ENCODE measurements at places on chromosomes 2 and 18.

DNA sequence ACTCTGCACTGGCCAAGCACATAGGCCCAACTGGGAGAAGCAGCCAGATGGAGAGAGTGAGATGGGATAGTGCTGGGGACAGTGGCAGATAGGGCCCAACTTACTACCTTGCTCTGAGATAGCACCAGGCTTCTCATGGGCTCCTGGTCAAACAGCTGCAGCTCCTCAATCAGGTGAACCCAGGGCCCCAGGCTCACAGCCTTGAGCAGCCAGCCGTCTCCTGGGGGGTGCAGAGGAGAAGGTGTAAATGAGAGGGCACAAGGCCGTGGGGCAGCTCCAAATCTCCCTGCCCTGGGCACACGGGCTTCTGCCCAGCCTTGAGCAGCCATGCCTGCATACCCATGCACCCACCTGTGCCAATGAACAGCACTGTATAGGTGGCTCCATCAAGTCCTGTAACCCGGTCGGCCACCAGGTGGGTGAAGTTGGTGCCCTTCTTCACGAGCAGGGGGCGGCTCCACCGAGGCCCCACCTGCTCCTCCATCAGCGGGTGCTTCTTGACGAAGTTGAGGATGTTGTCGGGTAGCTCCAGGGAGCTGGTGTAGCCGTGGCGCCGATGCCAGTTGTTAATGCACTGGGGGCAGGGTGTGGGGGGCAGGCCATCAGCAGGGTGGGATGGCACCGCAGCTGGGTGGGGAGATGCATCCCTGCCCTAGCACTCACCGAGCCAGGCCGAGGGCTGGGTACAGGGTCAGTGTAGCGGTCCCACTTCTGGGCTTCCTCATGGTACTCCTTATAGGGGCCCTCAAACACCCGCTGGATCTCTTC, 5.9 kb upstream of the ANKRD39 start:
- DNase-seq = no peak

- DNase-seq = no peak
Measured at GRCh38 chr2:13578547-13578946, 861.8 kb downstream of the TRIB2 start.

GRCh38 chr18:55473058-55473457, 114.9 kb downstream of the TCF4 start:
- no peak for DNase-seq

DNA sequence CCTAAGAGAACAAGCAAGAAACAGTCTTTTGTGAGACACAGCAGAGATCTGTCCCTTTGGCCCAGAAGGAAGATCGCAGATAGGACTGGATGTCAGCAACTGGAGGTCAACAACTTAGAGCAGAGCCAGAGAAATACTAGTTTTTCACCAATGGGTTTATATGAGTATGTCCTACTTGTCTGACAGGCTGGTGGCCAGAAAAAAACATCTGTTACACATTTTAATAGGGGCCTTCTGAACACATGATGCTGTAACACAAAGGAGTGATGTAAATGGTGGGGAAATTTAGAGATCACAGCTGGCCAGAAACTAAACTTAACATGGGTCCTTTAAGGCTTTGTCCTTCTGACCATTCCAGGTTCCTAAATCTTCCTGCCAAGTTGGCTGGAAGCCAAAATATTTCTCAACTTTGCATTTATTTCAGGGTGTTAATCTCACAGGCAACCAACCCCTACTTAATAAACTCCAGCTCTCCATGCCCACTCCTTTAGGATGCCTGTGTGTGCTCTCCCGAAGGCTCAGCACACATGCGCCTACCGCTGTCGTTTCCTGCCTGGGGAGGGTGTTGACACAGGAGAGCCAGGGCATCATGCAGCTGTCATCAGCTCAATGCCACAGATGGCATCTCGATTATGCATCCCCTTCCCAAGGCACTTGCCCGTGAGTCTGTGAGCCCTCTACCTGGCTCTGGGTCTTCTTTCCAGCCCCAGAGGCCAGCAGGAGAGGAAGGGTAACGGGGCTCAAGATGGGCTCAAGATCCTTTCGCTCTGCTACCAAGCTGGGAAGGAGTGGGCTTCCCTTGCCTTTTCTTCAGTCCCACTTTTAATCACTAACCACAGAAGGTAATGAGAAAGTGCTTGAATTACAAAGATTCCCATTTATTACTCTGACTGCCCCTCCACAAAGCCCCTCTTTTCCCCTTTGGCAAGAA, 252.5 kb downstream of the ETAA1 start:
- DNase-seq = no peak

DNA sequence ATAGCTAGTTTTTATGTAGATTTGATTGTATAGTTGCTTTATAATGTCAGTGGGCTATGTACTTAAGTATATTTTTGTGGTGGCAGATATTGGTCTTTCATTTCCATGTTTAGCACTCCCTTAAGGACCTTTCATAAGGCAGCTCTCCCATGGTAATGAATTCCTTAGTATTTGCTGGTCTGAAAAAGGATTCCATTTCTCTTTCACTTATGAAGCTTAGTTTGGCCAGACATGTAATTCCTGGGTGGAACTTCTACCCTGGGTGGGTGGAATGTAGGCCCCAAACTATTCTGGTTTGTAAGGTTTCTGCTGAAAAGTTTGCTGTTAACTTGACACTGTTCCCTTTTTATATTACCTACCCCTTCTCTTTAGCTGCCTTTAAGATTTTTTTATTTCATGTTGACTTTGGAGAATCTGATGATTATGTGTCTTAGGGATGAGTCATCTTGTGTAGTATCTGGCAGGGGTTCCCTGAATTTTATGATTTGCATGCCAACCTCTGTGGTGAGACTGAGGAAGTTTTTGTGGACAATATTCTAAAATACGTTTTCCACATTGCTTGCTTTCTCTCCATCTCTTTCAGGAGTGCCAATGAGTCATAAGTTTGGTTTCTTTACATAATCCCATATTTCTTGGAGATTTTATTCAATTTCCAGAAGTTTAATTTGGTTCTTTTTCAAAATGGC, 65.4 kb upstream of the VRK2 start:
- no peak for DNase-seq

GRCh38 chr18:629269-630150, 27.9 kb upstream of the TYMS start:
- DNase-seq = no peak

- DNase-seq = no peak
Measured at GRCh38 chr18:499776-500631, 497 bp downstream of the COLEC12 start.

DNA sequence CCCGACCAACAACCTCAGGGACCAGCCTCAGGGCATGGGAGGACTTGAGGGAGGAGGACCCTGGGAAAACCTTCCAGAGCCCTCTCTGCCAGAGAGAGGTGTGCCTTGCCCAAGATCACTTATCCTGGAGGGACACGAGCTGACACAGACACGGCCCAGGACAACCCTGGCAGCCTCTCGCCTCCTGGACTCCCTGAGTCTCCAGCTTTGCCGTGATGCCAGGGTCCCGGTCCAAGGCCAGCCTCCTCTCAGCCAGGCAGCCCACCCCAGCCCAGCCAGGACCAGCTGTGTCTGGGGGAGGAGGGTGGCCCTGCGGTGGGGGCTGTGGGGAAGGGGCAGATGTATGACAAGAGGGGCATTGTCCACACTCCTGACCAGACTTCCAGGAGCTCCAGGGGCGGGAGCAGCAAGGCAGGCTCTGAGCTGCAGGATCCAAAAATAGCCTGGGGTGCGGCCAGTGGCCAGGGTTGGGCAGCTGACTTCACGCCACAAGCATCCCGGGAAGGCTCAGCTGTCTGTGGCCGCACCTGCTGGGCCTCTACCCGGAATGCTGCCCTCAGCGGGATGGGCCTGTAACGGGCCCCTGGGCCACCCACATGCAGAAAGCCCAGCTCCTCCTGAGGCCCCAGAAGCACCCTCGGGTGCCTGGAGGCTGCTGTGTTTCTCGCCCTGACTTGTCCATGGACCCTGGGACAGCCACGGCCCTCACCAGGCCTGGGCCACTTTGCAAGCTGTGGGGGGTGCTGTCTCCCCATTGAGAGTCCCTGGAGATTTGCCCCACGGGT, 65.5 kb upstream of the GPC1 start:
- no peak for DNase-seq

DNA sequence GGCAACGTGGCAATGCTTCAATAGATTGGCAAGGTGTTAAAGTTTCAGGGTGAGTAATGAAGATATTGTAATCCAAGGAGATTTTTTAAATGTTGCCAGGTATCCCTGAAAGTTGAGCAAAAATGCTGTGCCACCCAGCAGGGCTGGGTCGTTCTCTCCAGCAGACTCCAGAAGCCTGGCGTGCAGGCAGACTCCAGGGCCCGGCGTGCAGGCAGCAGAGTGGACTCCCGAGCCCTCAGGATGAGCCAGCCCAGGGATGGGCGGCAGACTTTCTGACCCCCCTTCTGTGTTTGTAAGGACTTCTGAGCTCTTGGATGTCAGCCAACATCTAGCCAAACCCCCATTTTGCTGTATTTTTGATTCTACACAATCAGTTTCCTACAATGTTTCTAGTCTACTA, 289.1 kb downstream of the ZNF516 start:
- no peak for DNase-seq

GRCh38 chr2:47205576-47206141, 50.6 kb upstream of the STPG4 start:
- no peak for DNase-seq

- peak; percentile 72 for DNase-seq
Measured at GRCh38 chr2:30115141-30115980, 31.4 kb upstream of the YPEL5 start.

DNA sequence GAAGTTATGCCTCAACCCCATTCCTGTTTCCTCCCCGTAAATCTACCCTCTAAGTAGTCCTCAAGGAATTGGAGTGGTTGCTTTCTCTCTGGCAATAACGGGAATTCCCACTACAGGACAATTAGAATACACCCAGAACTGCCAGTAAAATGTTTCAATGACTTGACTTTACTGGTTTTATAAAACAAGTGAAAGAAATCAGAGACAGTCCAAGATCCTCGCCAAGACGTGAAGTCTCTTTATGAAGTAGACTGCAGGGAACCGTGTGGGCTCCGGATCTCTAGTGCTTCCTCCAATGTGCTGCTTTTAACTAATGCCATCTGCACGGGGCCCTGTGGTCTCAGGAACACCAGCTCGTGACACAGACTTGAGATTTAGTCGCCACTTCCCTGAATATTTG, 101.4 kb downstream of the CPO start:
- no peak for DNase-seq

DNA sequence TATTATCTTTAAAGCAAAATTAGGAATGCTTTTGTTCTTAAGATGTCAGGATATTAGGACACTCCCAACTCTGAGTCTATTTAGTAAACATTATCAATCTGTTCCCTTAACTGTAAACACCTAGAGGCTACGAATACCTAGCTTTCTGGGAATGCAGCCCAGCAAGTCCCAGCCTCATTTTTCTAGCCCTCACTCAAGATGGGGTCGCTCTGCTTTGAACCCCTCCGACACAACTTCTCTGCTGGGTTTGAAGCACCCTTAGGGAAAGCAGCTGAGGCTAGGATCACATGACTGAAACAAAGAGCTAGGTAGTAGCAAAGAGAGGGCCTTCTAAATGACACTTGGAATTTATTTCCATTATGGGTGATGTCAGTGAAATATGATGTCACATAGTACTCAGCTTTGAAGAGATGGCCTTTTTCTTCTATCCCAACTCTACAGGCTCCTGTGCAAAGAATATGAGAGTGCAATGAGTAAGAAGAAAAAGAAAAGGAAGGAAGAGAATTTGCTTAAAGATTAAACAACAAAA, 114.7 kb downstream of the CSRNP3 start:
- no peak for DNase-seq

DNA sequence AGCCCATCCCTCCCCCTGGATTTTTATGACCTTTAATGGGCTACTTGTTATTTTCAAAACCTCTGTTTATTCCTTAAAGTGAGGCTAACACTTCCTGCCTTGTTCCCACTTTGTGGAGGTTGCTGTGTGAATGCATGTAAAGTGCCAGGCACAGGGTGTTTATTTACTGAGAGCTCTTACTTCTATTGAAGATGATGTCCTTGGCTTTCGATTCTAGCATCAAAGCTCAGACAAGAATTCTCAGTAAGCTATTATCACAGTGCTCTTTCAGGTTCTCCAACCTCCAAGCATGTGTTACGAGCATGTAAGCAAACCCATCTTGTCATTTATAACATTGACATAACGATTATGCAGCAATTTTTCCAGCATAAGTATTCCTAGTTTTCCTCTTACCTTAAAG, 44.2 kb downstream of the DPYSL5 start:
- no peak for DNase-seq

DNA sequence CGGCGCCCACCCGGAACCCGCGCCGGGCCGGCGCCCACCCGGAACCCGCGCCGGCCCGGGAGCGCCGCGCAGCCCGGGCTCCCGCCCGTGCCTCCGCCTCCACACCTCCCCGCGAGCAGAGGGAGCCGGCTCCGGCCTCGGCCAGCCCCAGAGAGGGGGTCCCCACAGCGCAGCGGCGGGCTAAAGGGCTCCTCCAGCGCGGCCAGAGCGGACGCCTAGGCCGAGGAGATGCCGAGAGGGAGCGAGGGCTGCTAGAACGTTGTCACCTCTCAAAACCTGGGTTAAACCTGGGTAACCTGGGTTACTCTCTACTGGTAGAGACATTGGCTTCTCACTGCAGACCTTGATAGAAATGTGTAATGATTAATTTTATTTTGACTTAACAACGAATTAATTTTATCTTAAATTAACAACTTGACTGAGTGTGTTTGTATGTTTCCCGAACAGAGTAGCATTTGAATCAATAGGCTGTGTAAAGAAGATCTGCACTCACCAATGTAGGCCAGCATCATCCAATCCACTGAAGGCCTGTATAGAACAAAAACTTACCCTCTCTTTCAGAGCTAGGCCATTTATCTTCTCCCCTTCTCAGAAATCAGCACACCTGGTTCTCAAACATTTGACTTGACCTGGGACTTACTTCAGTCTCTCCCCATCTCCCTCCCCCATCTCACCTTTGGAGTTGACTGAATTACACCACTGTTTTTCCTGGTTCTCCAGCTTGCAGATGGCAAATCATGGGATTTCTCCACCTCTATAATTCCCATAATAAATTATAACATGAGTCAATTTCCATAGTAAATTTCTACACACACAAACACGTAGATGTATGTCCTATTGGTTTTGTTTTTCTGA, 242.7 kb downstream of the ASXL3 start:
- DNase-seq = no peak

DNA sequence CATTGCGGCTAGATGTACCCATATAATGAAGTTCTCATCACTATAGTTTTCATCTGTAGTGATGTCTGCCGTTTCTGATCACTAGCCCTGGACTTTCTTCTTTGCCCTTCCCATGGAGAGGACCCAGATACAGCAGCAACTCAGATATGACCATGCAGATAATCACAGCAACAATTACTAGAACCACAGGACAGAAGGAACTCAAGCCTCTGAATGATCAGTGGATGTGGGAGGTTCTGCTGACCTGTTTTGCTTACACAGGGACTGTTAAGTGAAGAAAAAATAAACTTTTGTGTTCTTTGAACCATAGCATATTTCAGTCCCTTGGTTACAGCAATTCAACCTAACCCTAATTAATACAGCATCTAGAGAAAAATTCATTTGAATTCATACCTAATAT, 62.7 kb downstream of the ACVR1 start:
- DNase-seq = no peak

DNA sequence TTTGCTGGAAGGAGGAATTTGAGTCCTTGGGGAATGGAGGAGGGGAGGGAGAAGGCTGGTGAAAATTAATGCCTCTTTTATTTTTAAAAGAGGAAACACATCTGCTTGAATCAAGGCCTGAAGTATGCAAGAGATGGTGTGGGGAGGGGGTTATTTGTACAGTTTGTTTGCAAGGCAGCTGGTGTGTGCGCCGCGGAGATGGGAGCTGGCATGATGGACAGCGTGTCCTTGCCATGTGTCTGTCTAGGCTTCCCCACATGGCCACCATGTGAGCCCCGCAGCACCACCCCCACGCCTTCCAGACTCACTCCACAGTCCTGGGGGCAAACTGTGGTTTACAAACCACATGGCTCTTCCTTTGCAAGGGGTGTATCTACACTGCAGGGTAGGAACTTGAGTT, 154.8 kb upstream of the APCDD1 start:
- no peak for DNase-seq
